Lung (tissue), 17 donors: ENCODE measurements at places on chromosomes 1 and 21. TPM values are rescaled to one million over a fixed set of nuclear protein-coding genes. Genes with fewer than 3 reads are reported as not detected.

- H3K27ac ChIP-seq: no peak overlapping the region
- H3K4me3 ChIP-seq: no peak overlapping the region
- no peaks in the 10 kb centered on the region for H3K4me1 ChIP-seq
- no peaks in the 10 kb centered on the region for H3K36me3 ChIP-seq
Observed at GRCh38 chr1:214808845-214809460, 206.0 kb downstream of the CENPF start.

DNA sequence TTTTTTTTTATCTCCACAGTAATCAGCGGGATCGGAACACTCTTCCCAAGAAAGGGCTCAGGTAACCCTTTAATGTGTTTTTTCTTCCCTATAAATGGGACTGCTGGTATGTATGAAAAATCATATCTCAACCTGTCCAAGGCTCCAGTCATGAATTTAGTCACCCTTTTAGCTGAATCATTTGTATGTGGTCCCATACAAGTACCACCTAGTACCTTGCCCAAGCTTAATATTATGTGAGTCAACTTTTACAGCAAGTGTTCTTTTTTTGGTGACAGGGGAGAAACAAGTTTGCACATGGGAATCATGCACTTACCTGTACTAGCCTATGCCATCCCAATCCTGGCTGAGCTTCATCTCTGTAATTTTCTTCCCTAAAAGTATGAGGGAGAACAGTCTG, 43.7 kb upstream of the IPO9 start:
- H3K27ac ChIP-seq: no peak overlapping the region
- no peak for DNase-seq
- H3K4me3 ChIP-seq: no peak overlapping the region
- peaks cover 13% of the 10 kb centered on the region for H3K4me1 ChIP-seq

HRNR gene
- not detected for total RNA-seq

GRCh38 chr1:59908084-59908483, 18.5 kb downstream of the CYP2J2 start:
- H3K36me3 ChIP-seq: no peaks in the 10 kb centered on the region
- H3K27ac ChIP-seq: no peak overlapping the region
- DNase-seq: no peak
- no peaks in the 10 kb centered on the region for H3K27me3 ChIP-seq
- no peaks in the 10 kb centered on the region for H3K4me1 ChIP-seq

GRCh38 chr1:22889213-22889827, 83.3 kb downstream of the LACTBL1 start:
- peak; percentile 27 for DNase-seq
- H3K27me3 ChIP-seq: no peaks in the 10 kb centered on the region
- H3K4me1 ChIP-seq: no peaks in the 10 kb centered on the region
- no peak overlapping the region for H3K4me3 ChIP-seq
- H3K27ac ChIP-seq: no peak overlapping the region
- no peaks in the 10 kb centered on the region for H3K36me3 ChIP-seq

CNN3 gene
- total RNA-seq: 210 TPM

DNA sequence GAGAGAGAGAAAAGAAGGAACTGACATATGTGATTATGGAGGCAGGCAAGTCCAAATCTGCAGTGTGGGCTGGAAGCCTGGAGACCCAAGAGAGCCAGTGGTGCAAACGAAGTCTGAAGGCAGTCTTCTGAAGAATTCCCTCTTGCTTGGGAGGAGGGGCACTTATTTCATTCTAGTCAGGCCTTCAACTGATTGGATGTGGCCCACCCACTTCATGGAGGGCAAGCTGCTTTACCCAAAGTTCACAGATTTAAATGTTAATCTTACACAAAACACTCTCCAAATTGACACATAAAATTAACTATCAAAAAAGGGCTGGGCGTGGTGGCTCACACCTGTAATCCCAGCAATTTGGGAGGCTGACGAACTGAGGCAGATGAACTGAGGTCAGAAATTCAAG, 103.5 kb upstream of the RAB3GAP2 start:
- no peaks in the 10 kb centered on the region for H3K27me3 ChIP-seq
- DNase-seq: no peak
- H3K4me1 ChIP-seq: no peaks in the 10 kb centered on the region
- no peak overlapping the region for H3K27ac ChIP-seq
- no peaks in the 10 kb centered on the region for H3K36me3 ChIP-seq
- no peak overlapping the region for H3K4me3 ChIP-seq

GRCh38 chr1:220770245-220770913, 16.3 kb upstream of the MTARC1 start:
- no peak overlapping the region for H3K4me3 ChIP-seq
- H3K27me3 ChIP-seq: no peaks in the 10 kb centered on the region
- peaks cover 2% of the 10 kb centered on the region for H3K36me3 ChIP-seq
